T-helper 17 cell (primary cell): ENCODE measurements at places on chromosomes 5 and 9.

DNA sequence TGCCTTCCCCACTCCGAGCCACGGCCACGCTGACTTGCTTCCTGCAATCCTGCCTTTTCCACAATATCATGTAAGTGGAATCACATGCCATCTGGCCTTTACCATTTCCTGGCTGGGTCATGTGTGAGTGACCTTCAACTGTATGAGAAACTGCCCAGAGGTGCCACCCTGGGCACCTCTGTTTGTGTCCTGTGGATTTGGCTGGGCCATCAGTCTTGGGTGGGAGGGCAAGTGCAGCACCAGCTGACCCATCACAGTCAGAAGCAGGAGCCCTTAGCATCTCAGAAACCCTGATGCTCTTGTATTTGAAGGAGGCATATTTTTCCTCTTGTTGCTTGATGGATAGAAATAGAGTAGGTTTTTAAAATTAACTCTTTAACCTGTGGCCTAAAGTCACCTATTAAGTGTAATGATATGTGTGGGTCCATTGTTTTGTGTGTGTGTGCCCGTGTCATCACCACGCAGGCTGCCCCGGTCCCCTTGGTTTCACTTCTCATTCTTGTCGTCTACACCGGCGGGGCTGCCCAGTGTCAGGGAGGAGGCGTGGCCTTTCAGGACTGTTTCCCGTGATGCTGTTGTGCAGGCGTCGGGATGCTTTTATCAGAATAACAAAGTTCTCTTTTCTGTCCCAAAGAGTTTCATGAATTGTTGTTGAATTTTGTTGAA is 52.1 kb upstream of the CACNA1B start:
- DNase-seq: no peak

DNA sequence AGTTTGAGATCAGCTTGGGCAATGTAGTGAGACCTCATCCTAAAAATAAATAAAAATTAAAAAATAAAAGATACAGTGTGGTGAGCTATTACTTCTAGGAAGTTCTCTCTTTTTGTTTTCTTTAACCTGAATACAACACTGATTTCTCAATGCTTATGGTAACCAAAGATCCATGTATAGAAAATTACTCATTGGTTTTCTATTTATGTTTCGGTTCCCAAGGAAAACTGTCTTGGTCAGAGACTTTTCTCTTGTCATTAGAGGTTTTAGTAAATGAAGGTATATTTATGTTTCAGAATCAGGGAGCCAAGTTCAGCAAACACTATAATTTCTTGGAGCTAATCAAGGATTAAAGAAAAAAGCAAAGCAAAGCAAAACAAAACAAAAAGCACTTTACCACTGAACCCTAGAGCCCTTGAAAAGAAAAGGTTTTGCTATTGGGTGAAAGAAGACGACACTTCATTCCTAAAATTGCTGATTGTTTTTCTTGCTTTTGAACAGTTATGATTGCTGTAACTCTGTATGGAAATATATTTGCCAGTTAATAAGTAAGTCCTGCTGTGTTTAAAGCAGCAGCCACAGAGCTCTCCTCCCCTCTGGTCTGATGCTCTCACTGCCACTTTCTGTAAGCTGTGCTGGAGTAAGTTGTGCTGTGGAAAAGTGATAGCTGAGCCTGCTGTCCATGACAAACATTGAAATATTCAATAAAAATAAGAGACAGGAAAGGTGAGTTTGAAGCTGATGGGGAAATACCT is 298.2 kb downstream of the CD180 start:
- no peak for DNase-seq

- DNase-seq: no peak
Measured at GRCh38 chr5:14676320-14676719, 11.8 kb downstream of the OTULIN start.

DNA sequence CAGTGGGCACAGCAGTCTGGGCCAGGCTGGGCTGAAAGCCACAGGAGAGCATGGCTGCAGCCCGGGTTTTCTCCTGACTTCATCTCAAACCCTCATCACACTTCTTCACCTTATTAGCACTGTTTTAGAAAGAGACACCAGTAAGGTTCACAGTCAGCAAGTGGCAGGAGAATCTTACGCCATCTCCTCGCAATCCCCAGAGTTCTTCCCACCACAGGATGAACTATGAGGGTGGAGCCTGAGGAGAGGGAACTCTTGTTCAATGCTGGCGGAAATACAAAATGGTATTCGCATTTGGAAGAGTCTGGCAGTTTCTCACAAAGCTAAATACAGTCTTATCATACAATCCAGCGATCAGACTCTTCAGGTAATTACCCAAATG is 14.7 kb downstream of the BICD2 start:
- no peak for DNase-seq

DNA sequence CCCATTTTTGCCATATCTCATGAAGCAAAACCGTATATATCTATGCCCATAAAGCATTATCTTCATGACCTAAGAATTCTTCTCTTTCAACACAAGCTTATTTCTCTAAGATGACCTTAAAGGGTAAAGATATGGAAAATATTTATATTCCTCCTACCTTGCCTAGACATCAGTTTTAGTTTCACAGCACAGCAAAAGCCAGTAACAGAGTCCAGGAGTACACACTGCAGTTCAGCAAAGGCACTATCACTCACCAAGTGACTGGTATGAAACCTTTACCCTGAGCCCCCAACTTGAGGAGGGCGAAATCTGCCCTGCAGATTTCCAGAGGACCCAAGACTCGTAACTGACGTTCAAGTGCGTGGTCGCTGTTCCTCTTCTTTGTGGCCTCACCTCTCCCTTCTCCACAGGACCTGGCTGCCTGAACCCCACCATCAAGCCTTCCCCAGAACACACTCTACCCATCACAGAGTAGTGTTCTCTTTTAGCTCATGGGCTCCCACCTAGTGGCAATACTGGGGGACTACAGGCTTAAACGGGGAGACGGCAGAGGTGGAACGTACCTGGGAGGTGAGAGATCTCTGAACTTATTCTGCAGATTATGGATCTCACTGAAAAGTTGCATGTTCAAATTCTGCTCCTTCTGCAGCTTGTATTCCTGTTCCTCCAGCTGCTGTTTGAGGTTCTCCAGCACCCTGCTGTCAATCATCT is 141.0 kb downstream of the CDK5RAP2 start:
- no peak for DNase-seq

DNA sequence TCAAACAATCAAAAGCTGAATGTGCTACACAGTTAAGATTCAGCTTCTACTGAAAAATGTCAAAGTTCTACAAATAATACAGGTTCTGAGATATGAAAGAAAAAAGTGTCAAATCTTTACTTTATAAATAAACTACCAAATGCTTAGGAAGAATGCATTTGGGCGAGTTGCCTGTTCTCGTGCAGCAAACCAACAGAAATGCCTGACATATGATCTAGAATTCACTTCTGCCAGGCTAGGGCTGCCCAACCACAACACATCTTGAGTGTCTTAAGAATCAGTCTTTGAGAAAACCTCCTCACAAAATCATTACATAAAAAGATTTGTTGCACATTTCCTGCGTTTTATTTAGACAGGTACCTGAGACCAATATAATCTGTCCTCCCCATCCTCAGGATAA is 42.2 kb downstream of the ANKH start:
- DNase-seq: no peak

- DNase-seq: no peak
Measured at GRCh38 chr5:33846851-33847250, 44.9 kb downstream of the ADAMTS12 start.

DNA sequence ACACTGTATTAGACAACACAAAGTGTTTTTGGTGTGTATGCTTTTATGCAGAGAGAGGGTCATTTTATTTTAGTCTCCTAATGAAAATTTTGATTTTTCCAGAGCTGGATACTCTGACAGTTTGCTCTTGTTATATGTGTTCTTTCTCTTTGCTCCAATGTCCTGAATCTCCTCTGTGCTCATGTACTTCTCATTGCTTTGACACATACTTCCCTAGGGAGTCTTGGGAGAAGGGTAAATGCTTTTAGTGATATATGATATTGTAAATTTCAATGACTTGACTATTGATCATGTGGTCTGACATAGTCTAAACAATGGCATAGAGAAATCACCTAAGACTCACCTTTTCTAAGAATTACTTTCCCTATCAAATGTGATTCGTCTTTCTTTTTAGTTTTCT is 972.6 kb upstream of the EDIL3 start:
- DNase-seq: no peak

DNA sequence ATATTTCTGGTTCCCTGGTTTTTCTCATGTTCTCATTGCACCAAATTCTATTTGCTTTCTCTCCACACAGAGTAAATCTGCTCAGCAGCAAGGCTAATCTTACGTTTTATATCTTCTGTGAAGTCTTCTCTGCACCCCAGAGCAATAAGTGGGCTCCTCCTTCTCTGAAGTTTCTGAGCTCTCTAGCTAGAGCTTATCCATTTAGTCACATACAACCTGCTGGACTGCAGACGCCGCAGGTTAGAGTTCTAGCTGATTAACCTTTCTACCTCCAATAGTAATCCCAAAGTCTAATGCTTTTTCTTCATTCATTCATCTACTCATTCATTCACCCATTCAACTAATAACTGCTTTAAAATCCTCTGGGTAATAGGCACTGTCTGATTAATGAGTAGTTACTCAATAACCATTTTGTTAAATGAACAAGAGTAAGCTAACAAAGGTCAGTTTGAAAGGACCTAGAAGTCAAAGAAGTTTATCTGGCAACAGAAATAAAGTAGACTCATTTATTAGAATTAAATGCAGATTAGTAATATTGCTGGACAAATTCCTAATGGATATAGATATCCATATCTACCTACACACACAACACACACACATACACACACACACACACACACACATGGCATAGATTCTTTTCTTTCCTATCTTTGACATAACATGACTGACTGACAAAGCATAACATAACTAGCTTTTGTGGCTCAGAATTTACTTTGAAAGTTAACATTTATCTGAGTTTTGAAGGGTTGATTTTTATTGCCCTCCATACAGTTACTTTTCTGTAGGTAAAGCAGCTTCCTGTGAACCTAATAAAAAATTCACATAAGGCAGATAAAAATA is 984.6 kb upstream of the SEMA6A start:
- no peak for DNase-seq

- DNase-seq: no peak
Measured at GRCh38 chr9:131516930-131517329, 14.1 kb downstream of the UCK1 start.

DNA sequence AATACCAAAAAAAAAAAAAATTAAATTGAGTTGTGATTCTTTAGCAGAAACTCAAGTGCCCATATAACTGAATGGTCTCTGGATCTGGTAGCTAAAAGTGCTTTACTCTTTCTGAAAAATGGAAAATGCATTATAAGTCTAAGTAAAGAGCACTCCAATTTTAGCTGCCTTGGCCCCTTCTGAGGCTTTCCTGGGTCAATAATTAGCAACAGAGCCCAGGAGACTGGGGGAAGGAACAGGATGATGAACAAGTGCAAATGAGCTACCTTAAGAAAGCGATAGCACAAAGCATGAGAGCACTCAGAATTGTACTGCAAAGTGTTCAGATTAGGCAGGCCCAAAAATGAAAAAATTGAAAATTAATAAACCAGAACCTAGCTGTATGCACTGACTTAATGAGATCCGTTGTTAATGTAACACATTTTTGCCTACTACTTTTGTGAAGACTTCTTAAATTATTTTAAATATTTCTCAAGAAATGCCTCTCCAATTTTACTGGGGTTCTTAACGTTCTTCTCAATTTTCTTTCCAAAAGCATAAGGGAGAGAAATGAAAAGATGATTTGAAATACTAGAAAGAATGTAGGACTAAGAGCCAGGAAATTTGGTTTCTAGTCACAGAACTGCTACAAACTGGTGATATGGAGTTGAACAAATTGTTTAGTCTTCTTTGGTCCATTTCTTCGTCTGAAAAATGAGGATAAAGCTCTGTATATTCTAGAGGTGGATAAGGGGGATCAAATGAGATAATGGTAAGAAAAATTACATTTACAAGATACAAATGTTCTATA is 566.1 kb downstream of the PDE4D start:
- no peak for DNase-seq

DNA sequence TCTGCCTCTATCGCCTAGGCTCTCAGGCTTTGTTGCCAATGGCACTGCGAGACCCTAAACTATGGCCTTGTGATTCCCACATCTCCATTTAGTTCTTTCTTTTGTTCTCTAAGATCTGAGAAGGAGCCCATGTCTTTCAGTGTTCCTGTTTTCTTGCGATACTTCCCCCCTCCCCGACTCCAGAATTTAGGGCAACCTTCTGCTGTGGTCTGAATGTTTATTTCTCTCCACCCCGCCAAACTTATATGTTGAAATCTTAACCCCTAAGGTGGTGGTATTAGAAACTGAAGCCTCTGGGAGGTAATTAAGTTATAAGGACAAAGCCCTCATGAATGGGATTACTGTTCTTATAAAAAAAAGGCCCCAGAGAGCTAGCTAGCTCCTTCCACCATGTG is 6.4 kb downstream of the TMC1 start:
- no peak for DNase-seq

DNA sequence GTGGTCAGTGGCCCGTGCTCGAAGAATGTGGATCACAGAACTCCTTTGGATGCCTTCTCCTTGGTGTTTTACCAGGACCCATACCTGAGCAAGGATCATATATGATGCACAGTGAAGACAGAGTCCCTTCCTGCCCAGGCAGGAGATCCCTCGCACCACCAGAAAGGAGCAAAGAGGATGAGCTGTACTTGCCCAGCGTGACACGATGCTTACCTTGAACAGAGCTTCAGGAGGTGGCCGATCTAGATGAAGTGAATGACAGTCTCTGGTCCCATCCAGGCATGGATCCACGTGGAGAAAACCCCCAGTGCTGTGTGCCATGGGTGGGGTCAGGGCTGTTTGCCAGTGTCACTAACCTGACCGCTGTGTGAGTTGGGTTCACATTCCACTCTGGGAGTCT is 455.4 kb downstream of the GADD45G start:
- DNase-seq: no peak

- no peak for DNase-seq
Measured at GRCh38 chr9:92385953-92386352, 18.4 kb downstream of the OGN start.

DNA sequence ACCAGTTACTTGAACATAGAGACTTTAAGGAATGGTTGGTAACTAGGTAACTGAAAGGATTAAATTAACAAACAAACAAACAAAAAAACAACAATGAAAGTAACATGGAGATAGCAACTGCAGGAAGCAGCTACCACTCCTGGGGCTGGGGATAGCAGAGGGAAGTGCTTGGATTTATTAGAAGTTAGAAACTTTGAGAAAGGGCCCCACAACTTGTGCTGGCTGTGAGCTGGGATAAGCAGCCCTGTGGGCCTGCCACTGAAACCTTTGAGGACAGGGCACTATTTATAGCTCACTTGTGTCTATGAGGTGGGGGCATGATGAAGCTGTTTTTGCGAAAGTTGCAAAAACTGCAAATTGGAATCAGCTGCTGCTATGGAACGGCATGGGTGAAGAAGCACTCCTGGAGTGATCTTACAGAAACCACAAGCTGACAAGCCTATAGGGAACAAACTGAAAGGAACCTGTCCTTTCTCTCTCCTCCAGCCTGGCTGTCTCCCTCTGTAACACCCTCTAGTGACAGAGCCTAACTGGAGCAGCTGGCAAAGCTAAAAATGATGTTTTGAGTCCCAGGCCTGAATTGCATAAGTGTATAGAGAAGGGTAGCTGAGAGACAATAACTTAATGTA is 91.4 kb upstream of the RANBP6 start:
- no peak for DNase-seq
